NCI-H1417 (cell line): ENCODE measurements at places on chromosomes 12 and 14.

- peak; percentile 31 for DNase-seq
Observed at GRCh38 chr12:49838973-49839633, 3.8 kb downstream of the BCDIN3D start.

GRCh38 chr12:77888611-77889010, 57.9 kb downstream of the NAV3 start:
- DNase-seq: no peak

GRCh38 chr12:52156757-52157565, 34.9 kb downstream of the KRT80 start:
- peak; percentile 73 for DNase-seq

GRCh38 chr14:85252011-85252410, 277.9 kb upstream of the FLRT2 start:
- DNase-seq: no peak

DNA sequence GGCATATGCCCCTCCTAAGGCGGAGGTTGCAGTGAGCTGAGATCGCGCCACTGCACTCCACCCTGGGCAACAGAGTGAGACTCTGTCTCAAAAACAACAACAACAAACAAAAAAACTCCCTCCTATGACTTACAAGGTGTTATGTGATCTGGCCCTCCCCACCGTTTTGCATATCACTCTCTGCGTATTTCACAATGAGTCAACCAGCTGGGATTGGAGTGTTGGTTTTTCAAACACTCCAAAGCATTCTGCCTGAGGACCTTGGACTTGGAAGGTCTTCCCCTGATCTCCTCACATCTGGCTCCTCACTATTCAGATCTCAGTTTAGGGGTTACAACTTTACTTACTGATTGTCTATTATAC, 14.0 kb downstream of the MANSC1 start:
- no peak for DNase-seq

DNA sequence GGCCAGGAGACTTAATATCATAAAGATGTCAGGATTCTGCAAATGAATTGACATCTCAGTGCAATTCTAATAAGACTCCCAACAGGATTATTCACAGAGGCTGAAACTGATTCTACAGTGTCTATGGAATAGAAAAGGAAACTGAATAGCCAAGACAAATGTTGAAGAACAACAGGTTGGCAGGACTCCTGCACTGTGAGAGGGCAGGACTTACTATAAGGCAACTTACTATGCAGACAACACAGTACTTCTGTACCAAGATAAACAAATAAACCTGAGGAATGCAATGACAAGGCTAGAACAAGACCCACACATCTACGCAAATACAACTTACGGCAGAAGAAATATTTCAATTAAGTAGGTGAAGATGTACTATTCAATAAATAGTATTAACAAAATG, 132.2 kb upstream of the FKBP4 start:
- no peak for DNase-seq

- no peak for DNase-seq
Observed at GRCh38 chr12:25970916-25971653, 12.6 kb downstream of the RASSF8 start.

DNA sequence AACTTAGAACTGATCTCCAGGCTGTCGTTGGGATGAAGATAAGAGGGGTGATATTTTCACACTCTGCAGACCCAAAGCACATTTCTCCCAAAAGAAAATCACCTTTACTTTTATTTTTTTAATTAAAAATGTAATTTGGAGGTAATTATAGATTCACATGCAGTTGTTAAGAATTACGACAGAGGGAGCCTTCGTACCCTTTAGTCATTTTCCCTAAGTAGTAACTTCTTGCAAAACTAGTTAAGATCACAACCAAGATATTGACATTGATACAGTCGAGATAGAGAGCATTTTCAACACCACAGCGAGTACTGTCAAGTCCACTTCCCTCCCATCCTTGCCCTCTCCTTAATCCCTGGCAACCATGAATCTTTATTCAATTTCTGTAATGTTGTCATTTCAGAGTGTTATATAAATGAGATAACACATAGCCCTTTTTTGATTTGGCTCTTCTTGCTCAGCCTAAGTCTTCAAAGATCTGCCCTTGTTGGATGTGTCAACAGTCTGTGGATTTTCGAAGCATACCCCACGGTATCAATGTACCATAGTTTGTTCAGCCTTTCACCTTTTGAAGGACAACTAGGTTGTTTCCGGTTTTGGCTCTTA, 39.6 kb downstream of the DNAH10 start:
- DNase-seq: no peak

DNA sequence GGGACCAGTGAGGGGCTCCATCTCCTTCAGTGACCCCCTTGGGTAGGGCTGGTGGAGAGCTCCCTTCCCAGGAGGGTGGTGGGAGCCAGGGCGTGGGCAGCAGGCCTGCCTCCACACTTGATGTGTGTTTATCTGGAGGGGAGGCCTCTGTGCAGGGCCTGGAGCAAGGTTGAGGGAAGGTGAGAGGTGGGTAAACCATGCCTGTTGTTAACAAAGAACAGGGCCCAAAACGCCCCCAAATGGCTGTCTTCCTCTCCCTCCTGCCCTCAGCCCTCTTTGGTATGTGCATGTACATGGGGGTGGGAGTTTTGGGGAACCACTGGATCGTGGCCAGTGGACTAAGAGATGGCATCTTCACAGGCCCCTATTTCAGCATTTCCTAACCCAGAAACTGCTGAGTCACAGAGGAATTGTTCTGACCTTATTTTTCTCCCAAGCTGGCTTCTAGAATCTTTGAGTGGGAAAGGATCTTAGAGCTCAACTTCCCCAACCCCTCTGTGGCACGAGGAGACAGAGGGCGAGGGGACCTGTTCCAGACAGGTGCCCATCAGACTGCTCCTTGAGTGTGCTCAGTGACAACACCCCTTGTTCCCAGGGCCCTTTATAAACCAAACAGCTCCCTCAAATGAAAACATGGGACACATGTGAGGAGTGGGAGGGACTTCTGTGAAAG, 3.6 kb downstream of the SLC48A1 start:
- no peak for DNase-seq

- DNase-seq: no peak
Observed at GRCh38 chr14:60933920-60934655, 46.8 kb downstream of the TRMT5 start.

DNA sequence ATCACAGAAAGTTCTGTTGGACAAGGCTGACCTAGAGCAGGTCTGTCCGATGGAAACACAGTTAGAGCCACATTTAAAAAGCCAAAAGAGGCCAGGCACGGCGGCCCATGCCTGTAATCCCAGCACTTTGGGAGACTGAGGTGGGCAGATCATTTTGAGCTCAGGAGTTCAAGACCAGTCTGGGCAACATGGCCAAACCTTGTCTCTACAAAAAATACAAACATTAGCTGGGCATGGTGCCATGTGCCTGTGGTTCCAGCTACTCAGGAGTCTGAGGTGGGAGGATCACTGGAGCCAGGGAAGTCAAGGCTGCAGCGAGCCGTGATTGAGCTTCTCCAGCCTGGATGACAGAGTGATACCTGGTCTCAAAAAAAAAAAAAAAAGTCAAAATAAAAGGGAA, 14.9 kb downstream of the UBE3B start:
- no peak for DNase-seq

DNA sequence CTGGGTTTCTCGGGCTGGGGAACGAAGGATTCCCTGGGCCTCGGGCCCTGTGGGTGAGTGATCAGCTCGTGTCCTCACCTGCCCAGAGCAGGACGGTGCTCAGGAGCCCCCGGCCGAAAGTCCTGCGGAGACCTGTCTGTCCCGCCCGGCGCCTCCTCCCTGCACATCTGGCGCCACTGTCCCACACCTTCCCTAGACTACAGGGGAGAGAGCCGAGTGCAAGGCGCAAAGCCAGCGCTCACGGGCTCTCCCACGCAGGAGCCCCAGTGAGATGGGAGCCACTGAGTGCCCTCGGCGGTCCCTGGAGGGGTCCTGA, 13.1 kb upstream of the TEX22 start:
- DNase-seq: no peak

DNA sequence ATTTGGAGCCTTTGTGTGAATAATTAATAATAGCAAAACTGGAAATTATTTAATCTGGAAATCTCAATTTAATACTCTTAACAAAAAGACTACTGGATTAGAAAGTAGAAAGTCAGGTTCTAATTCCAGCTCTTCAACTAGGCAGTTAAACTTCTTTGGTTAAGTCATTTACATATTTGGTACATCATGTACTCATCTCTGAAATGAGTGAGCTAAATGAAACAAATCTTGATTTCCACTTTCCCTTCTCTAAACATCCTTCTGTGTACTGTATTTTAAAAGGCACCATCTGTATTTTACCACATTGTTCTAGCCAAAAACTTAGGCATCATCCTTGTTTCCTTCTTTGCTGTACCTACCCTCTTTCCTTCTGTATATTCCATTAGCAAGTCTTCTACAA, 26.9 kb downstream of the CRADD start:
- DNase-seq: no peak

DNA sequence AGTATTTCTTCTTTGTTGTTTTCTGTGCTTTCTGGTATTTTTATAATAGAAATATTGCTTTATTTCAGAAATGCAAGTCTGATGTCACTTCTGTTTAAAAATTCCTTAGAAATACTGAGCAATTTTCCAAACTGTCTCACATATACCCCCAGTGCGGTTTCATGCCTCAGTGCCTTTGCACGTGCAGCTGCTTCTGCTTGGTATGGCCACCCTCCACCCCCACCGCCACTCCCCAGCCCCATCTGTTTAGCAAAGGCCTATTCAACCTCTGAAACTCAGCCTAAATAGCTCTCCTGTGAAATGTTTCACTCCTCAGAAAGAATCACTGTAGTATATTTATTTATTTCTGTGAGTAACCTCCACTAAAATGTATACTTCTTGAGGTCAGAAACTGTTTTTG, 52.3 kb downstream of the PPM1H start:
- DNase-seq: no peak

DNA sequence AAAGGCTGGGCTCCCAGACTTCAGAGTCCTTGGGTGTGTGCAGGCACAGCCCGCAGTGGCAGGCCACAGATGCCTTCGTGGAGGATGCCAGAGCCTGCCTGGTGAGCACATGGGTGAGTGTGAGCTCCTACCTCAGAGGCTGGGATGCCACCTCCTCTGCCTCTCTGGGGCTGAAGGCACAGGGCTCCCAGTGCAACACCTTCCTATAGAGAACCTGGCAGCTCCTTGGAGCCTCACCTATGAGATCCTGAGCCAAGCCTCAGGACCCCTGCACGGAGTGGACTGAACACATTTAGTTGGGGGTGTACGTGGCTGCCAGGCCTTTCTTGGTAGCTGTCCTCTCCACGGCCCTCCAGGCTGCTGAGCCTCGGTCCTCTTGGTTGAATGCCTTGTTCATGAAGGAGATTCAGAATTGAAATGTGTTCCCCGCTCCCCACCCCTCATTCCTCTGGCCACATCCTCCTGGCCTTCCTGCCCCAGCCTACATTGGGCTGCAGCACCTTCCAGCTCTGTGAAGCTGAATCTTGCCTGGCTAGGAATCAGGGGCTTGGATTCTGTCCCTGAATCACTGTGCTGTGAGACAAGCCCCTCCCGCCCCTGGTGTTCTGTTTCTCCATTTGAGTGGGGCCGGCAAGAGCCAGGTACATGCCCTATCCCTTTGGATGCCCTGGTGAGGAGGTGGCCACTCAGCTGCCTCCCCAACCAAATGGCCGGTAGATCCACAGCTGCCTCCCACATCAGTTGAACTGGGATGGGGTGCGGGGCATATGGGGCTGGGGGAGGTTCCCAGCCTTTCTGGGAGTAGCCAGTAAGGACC, 38.7 kb upstream of the TRAF3 start:
- DNase-seq: no peak
